Pons (tissue), 1 donor: ENCODE measurements at places on chromosomes 16 and 17.

DNA sequence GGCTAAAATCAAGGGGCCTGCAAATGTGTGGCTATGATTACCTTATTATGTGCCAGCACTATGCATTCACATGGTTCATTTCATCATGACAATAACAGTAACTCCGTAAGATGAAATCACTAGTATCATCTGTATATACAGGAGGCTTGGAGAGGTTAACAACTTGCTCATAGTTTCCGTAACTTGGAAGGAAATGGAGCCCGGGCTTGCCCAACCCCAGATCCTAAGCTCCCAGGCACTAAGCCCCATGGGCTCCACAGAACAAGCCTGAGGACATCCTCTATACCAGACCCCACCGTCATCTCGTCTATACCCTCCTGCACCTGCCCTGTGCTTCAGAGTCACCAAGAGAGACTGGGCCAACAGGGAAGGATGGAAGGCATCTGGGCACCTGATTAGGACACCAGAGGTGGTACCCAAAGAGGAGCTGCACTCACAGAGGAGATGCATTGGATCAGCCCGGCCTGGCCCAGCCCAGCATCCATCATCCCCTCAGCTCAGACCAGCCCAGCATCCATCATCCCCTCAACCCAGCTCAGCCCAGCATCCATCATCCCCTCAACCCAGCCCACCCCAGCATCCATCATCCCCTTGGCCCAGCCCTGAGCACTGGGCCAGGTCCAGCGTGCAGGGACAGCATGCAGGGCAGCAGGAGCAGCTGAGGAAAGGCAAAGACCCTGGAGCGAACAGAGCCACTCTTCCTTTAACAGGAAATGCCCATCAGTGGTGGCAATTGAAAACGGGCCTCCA, 28.5 kb downstream of the NSMCE1 start:
- DNase-seq, result no peak

- DNase-seq, result no peak
Measured at GRCh38 chr16:89026121-89026612, 49.2 kb upstream of the CBFA2T3 start.

DNA sequence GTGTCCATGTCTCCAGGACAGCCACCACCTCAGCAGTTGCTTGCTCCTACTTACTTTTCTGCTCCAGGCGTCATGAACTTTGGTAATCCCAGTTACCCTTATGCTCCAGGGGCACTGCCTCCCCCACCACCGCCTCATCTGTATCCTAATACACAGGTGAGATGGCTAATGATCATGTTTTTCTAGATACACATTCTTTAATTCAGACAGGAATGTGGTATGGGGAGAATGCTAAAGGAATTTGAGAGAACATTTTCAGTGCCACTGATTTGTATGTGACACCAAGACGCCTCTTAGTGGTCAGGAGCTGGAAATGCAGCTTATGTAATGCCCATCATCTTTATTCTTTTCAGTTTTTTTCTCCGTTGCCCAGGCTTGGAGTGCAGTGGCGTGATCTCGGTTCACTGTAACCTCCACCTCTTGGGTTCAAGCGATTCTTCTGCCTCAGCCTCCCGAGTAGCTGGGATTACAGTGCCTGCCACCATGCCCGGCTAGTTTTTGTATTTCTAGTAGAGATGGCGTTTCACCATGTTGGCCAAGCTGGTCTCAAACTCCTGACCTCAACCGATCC, 8.9 kb upstream of the RAPGEFL1 start:
- peak; percentile 74 for DNase-seq

- no peak for DNase-seq
Measured at GRCh38 chr17:67246653-67247415, 1.8 kb upstream of the HELZ start.

- no peak for DNase-seq
Measured at GRCh38 chr17:16148596-16148995, 66.7 kb downstream of the NCOR1 start.

DNA sequence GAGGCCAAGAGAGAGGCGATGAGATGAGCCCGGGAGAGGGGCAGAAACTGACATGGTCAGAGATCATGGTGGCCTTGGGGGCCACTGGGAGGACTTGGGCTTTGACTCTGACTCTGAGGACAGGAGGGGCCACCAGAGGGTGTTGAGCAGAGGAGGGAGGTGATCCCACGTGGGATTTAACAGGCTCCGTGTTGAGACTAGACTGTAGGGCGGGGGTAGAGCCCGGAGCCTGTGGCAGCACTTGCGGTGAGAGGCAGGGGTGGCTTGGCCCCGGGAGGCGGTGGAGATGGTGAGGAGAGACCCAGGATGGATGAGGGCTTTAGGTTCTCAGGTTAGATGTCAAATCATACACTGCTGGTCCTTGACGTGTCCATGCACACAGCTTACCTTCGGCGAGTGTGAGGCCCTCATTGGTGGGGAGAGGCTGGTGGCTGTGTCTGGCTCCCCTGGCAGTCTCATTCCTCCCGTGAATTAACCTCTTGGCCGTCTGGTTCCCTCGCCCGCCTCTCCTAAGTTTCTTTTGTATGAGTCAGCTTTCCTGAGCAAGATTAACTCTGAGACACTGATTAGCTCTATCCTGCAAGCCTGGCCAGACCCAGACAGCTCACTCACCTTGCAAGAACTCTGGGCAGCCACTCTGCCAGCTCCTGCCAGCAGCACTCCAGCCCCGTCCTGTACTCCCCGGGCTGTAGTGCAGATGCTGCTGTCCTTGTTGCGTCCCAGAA, 39.7 kb downstream of the VPS35L start:
- no peak for DNase-seq

DNA sequence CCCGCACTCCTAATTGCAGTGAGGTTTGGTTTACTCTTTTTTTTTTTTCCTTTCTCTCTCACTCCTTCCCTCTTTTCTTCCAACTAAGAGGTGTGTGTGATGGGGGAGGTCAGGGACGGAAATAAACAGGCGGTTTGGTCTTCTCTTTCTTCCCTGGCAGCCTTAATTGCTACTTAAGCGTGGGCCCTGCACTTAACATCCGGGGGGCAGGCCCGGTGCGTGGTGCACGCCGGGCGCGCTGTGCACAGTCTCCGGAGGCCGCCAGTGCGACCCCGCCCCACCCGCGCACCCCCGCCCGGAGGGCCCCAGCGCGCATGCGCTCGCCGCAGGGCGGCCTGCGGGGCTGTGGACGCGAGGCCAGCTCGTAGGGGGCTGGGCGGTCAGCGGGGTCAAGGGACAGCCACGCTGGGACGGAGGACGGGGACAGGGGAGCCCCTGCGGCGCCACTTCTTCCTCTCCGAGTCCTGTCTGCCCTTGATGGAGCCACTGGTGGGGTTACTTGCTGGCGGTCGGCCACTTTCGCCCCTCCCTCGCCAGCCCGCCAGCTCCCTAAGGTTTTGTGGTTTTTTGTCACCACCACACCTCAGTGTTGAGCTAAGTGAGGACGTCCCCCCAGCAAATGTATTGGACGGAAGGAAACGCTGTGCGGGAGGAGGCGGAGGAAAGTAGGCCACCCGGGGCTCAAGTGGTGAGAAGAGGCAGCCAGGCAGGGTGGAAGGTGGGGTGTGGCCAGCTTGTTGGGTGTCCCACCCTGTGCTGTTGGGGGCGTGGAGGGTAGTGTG, 120.9 kb downstream of the MRM1 start:
- DNase-seq, result peak; percentile 11

GRCh38 chr16:84940670-84941551, 70.4 kb downstream of the ZDHHC7 start:
- DNase-seq, result no peak

GRCh38 chr16:10122546-10122945, 59.7 kb downstream of the GRIN2A start:
- DNase-seq, result no peak

DNA sequence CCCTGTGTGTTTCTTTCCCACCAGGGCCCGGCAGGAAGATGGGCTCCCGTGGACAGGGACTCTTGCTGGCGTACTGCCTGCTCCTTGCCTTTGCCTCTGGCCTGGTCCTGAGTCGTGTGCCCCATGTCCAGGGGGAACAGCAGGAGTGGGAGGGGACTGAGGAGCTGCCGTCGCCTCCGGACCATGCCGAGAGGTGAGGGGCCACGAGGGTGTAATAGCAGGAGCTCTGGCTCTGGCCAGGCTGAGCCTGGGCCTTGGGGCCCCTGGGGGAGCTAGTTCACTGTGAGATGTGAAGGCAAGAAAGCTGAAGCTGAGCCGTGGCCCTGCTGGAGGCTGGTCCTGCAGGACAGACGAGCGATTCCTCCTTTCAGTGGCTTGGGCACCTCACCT, 20.0 kb downstream of the C1QTNF1 start:
- DNase-seq, result no peak

DNA sequence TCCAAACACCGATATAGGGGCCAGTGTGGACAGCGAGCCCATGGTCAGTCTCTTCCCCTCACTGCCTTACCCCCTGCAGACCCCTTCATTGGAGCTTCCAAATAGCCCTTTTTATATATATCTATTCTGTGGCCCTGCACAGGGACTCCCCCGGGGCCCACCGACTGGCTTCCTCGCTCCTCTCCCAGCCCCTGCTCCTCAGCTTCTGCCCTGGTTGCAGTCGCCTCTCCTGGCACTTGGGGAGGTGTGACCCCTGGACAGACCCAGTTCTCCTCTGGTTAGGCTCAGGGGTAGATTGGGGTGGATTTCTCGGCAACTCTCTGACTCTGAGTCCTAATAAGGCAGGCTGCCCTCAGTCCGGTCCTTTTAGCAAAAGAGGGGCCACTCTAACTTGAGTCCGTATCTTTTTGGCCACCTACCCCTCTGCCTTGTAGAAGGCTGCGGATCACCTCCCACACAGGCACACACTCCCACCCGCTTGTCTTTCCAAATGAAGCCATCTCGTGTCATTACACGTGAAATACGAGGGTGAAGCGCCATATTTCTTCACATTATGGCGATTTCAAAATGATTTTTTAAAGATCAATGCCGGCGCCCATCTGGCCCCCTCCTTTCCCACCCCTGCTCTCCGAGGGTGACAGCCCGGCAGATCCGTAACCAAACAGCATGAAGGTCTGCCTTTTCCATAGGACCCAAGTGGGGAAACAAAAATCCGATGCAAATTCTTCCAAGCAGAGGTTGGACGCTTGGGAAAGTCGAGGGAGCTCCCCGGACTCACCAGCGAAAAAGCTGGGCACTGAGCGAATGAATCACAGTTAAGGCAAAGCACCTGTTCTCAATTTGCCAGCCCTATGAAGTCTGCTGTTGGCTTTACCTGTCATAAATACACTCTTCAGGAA, 1.7 kb upstream of the HOXB9 start:
- DNase-seq, result no peak

GRCh38 chr17:55726440-55726839, 3.8 kb upstream of the TMEM100 start:
- peak; percentile 29 for DNase-seq
